CD4-positive, alpha-beta T cell treated with Interleukin-6 at 100 ng/mL for 8 hours (primary cell): ENCODE measurements at places on chromosomes 7 and 10.

DNA sequence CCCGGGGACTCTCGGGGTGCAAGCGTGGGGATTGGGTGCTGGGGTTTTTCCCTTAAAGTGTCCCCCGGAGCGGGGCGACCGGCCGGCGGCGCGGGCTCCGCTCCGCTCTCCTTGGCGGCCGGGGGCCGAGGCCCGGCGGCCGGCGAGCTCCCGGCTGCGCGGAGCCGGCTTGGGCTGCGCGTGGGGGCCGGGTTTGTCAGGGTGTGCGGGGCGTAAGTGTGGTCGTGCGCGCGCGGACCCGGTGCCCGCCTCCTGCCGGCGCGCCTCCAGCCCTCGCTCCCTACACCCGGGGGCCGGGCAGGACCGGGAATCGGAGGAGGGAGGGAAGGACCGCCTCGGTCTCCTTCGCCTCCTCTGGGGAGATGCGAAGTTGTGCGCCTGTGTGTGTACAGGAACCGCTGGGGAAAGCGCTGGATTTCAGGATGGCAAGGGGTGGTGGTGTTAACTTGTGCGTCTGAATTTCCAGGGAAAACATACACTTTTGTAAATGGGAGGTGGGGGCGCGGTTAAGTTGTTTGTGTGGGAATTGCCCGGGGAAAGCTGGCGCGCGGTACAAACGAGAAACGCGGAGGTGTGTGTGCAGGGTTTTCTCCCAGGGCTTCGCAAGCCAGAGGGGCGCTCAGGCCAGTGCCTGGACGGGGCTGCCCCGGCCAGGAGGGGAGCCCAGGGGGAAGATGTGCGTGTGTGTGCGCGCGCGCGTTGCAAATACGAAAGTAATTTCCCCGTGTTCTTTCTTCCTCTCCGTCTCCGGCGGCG, 737 bp downstream of the ZMIZ1 start:
- DNase-seq, result no peak

DNA sequence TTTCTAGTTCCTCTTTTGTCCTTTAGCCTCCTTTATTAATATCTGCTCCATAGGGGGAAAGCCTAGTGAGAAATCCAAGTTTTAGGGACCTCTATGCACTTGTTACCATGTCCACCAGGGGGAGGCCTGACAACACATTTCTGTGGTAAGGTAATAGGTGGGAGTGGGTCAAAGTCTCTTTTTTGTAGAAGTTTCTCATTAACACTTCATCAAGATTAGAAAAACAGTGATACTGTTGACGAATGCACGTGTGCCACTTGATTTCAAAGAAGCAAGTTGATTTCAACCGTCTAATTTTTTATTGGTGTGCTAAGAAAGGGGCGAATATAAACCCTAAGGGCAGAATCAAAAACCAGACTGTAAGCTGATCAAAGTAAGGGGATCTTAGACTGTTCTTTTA, 30.6 kb downstream of the CISD1 start:
- DNase-seq, result peak; percentile 54

- DNase-seq, result no peak
Observed at GRCh38 chr7:137328373-137329120, 15.0 kb downstream of the PTN start.

DNA sequence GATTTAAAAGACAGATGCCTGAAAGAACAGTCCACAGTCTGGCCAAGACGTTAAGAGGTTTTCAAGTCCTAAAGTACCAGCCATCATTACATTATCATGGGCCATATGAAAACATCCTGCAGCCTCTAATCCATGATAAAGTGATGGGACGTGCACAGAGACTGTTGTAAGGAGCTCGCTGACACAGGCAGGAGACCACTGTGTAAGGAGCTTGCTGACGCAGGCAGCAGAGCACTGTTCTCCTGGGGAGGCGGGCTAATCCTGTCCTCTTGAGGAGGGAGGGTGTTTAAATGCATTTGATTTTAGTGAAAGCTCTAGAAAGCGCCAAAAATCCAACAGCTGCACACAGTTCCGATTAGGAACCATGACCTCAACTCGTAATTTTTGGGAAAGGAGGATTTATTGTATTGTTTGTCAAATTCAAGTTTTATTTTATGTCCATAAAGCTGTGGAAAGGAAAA, 16.9 kb downstream of the SVIL start:
- DNase-seq, result no peak

- no peak for DNase-seq
Observed at GRCh38 chr7:5397736-5398135, 25.9 kb downstream of the TNRC18 start.

GRCh38 chr10:77240706-77241349, 396.8 kb downstream of the KCNMA1 start:
- DNase-seq, result no peak

- DNase-seq, result no peak
Observed at GRCh38 chr7:7539152-7539551, 3.5 kb upstream of the COL28A1 start.

DNA sequence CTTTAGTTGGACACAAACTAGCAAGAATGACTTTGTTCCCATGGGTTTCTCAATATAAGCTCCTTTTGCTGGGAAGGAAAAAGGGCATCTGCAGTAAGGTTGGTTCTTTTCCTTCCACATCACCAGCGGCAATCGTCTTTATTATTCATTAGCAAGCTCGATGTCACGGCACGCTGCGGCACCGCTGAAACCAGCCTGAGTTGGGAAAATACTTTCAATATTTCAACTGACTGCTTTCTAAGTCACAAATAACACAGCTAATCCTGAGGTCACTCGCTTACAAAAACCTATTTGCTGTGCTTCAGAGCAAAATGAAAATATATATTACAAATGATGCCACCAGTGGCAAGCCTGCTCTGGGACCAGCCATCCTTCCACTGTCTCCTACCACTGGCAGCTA, 585.8 kb downstream of the DNAJB6 start:
- no peak for DNase-seq

DNA sequence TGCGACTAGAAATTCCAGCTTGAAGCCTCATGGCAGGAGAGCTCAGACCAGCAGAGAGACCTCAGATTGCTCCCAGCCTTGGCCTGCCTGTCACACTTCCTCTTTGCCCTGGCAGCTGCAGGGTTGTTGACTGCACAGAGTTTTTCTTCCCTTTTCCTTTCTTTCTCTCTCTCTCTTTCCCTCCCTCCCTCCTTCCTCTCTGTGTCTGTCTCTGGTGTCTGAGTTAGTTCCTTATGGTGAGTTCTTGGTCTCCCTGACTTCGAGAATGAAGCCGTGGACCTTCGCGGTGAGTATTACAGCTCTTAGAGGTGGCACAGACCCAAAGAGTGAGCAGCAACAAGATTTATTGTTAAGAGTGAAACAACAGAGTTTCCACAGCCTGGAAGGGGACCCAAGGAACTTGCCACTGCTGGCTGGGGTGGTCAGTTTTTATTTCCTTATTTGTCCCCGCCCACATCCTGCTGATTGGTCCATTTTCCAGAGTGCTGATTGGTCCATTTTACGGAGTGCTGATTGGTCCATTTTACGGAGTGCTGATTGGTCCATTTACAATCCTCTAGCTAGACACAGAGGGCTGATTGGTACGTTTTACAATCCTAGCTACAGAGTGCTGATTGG, 266.3 kb downstream of the RPS24 start:
- no peak for DNase-seq

GRCh38 chr7:102875700-102876295, 37.0 kb upstream of the LRRC17 start:
- no peak for DNase-seq

DNA sequence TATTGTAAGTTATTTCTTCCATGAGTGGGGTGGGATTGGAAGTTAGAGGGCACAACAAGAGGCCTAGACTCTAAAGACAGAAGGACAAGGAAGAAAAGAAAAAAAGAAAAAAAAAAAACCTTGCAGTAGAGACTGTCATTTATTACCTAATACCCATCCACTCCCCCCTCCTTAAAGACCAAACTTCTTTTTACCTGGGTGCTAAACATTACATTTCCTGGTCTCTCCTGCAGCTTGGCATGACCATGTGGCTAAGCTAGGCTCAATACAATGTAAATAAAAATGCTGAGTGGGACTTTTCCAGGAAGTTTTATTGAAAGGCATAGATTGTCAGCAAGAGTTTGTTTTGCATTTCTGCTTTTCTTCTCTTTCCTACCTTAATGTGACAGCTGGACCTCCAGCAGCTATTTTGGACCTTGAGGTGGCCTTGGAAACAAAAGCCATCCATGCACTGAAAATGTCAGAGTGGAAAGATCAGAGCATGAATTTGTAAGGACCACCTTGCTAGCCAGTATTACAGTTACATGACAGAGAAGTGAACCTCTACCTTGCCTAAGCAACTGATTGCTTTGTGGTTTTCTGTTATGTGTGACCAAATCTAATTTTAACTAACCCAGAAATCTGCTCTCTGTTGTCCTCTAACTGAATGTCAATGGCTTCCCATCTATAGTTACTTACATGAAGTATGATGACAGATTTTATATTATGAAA, 81.3 kb upstream of the SFMBT2 start:
- no peak for DNase-seq

DNA sequence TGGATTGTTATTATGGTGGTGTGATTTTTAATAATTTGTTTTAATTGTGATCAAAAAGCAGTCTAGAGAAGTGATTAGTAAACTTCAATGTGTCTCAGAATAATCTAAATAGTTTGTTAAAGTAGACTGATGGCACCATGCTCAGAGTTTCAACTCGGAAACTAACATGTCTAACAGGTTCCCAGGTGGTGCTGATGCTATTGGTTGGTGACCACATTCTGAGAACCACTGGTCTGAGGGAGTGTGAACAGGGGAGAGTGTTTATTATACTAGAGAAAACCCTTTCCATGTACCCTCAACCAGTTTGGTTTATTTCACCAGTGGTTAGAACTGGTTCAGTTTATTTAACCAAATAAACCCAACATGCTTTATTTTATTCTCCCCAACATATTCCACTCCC, 42.0 kb upstream of the LSM8 start:
- no peak for DNase-seq

DNA sequence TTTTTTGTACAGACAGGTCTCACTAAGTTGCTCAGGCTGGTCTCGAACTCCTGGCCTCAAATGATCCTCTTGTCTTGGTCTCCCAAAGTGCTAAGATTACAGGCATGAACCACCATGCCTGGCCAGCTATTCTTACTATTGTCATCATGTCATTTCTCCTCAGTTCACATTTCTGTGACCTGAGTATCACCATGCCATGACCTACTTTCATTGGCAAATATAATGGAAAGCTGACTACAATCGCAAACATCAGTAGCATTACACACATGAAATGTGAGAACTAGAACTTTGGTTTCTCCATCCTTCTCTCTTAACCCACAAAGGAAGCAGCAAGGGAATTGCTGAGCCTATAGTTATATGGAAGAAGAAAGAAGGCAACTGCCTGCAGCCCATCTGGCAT, 26.0 kb upstream of the WIPF3 start:
- no peak for DNase-seq

- no peak for DNase-seq
Observed at GRCh38 chr10:6320320-6321010, 117.7 kb downstream of the PFKFB3 start.

DNA sequence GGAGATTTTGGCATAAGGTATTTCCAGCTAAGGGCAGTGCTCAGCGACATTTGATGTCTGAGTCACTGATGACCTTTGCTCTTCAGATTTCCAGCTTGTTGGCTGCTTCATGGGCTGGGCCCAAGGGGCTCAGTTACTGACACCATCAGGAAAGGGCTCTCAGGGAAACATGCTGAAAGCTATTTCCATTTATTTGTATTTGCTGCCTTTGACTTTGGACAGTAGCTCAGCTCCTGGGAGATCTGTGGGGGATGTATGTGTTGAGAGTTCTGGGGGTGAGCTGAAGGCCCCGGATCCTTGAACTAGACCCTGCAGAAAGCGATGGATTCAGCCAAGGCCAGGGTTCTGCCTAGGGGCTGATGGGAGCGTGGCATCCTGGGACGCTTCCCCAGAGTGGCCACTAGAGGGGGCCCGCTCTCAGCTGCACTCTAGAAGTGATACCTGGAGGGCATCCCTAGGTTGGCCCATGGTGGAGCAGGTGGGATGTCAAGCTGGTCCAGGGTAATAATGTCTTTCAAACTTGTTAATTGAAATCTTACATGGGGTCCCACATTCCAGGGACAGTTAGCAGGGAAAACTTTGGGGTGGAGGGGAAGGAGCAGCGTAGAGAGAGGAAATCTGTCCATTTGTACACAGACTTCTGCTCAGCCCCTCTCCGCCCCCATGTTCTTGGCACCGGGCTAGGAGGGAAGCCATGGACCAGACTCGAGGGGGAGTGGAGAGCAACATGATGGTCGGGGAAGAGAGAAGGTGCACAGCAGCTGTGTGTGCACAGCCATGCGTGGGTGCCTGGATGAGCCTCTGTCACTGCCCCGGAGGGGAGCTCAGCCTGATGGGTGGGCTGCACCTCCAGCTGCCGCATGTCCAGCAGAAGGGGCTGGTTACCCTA, 3.0 kb upstream of the BTBD16 start:
- DNase-seq, result peak; percentile 31

GRCh38 chr10:129728905-129729795, 234.9 kb downstream of the EBF3 start:
- no peak for DNase-seq

DNA sequence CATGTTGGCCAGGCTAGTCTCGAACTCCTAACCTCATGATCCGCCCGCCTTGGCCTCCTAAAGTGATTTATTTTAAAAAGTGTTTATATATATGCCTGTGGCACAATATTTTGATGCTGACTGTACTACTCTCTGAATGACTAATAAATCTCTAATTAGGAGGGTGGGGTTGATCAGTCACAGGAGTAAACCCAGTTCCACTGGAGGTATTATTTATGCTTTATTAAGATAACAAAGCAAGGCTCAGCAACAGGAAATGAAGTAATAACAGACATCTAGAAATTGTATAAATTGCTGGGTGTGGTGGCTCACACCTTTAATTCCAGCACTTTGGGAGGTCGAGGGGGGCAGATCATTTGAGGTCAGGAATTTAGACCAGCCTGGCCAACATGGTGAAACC, 26.0 kb upstream of the MCU start:
- no peak for DNase-seq

DNA sequence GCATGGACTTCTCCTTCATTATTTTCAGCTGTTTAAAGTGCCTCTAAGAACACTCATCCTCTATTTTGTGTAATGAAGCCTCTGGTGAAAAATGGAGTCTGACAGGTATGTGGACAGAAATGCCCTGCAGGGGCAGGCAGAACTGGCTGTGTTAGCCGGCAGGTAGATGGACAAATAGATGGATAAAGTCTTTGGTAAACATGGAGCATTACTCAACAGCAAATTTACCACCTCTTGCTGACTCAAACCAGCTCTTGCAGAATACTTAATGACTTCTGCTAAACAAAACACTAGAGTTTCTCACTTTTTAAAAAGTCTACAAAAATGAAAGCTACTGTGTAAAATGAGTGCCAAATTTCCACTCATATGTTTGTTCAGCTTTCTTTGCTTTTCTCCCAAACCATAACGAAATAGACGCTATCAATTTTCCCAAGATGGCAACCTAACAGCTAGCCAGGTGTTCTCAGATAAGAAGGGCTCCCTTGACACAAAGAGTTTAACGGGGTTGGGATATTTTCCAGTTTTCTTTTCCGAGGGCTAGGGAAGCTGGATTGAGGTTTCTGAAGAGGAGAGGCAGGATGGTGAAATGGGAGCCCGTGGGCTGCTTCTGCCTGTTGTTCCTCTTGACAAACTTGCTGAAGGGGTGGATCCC, 71.9 kb upstream of the HABP2 start:
- no peak for DNase-seq

GRCh38 chr10:35581655-35582054, 23.5 kb upstream of the GJD4 start:
- DNase-seq, result no peak
